Mucosa of gallbladder (tissue), 1 donor: ENCODE measurements at places on chromosomes 1 and 21. TPM values are rescaled to one million over a fixed set of nuclear protein-coding genes. Genes with fewer than 3 reads are reported as not detected.
A peak's percentile ranks its signal among the peaks of the same experiment; 100 is the strongest.

GRCh38 chr1:229437443-229437842, 3.5 kb upstream of the ACTA1 start:
- DNase-seq: no peak

GRCh38 chr1:230701434-230701833, 12.5 kb downstream of the AGT start:
- DNase-seq: no peak

DNA sequence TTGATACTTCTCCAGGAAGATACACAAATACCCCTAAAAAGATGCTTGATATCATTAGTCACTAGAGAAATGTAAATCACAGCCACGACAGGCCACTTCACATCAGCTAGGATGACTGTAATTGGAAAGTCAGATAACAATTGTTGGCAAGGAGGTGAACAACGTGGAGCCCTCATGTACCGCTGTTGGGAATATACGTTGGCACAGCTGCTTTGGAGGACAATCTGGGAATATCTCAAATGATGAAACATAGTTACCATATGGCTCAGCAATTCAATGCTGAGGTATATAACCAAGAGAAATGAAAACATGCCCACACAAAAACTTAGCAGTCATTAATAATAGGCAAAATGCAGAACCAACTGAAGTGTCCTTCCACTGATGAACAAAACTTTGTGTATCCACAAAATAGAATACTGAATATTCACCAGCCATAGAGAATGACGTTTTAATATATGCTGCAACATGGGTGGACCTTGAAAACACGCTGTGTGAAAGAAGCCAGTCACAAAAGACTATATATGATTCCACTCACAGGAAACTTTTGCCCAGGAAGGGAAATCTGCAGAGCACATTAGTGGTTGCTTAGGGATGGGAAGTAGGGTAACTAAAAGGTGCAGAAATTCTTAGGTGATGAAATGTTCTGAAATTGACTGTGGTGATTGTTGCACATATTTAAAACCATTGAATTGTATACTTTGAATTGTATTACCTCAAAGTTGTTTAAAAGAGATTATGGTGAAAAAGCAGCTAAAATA, 95.4 kb downstream of the AHCTF1 start:
- DNase-seq: no peak

DNA sequence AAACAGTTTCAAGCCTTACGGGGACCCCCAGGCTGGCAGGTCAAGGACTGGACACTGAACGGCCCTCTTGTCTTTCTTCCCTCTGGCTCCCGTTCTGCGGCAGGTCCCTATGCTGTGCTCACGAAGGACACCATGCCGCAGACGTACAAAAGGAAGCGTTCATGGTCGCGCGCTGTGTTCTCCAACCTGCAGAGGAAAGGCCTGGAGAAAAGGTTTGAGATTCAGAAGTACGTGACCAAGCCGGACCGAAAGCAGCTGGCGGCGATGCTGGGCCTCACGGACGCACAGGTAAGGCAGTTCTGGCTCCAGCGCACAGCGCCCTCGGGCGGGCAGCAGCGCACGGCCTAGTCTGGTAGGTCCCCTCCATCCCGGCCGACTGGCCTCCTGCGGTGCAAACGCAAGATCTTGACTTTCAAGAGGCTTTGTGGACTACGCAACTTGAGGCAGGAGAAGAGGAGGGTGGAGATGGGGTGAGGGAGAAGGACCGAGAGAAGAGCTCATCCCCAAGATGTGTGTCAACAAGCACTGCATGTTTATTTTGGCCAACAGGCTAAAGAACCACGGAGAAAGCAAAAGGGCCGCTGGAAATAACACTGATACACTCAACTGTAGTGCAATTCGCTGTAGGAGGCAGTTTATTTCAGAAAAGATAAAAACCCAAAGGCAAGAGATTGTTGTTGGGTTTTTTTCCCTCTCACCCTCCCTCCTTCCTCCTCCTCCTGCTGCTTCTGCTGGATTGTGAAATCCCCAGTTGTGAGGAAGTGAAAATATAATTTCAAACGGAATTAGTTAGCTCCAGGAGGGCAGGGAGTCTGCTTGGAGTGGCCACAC, 3.0 kb downstream of the HLX start:
- no peak for DNase-seq

GRCh38 chr1:226884116-226884625, 13.8 kb downstream of the PSEN2 start:
- DNase-seq: no peak

DNA sequence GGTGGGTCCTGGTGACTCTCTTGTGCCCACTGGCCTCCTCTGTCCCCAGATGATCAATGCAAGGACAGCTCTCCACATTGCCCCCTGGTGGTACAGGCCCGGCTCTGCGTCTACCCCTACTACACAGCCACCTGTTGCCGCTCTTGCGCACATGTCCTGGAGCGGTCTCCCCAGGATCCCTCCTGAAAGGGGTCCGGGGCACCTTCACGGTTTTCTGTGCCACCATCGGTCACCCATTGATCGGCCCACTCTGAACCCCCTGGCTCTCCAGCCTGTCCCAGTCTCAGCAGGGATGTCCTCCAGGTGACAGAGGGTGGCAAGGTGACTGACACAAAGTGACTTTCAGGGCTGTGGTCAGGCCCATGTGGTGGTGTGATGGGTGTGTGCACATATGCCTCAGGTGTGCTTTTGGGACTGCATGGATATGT, 10.8 kb downstream of the ADAMTSL4 start:
- peak; percentile 82 for DNase-seq

GRCh38 chr1:18278946-18279345, 171.3 kb downstream of the IGSF21 start:
- no peak for DNase-seq

- no peak for DNase-seq
These were observed 83.5 kb upstream of the SIM2 start for GRCh38 chr21:36615274-36615964.

GRCh38 chr1:116232989-116233514, 121.9 kb downstream of the MAB21L3 start:
- no peak for DNase-seq

- no peak for DNase-seq
These were observed 45.3 kb downstream of the ITSN1 start for GRCh38 chr21:33687634-33688033.

- DNase-seq: peak; percentile 79
These were observed 24.2 kb upstream of the SLFNL1 start for GRCh38 chr1:41045740-41046139.

DNA sequence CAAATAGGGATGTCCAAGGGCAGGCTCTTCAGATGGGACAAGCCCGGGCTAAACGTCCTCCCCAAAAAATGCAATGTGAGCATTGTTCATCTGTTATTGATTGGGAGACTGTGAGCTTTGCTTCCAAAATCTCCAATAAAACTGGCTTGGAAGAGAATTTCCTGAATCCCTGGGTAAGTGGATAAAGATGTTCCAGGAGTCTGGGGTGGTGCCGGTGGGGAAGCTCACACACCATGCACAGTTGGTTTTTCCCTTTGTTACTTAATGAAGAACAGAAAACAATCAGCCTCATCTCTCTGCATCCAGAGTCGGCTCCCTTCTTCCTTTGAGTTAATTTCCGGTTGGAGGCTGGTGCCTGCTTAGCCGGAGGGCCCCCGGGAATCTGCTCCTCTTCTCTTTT, 72.1 kb upstream of the ZBTB40 start:
- DNase-seq: no peak

GRCh38 chr1:214475746-214476145, 75.7 kb downstream of the PTPN14 start:
- DNase-seq: no peak

GRCh38 chr1:55893155-55893554, 678.0 kb upstream of the USP24 start:
- no peak for DNase-seq

DNA sequence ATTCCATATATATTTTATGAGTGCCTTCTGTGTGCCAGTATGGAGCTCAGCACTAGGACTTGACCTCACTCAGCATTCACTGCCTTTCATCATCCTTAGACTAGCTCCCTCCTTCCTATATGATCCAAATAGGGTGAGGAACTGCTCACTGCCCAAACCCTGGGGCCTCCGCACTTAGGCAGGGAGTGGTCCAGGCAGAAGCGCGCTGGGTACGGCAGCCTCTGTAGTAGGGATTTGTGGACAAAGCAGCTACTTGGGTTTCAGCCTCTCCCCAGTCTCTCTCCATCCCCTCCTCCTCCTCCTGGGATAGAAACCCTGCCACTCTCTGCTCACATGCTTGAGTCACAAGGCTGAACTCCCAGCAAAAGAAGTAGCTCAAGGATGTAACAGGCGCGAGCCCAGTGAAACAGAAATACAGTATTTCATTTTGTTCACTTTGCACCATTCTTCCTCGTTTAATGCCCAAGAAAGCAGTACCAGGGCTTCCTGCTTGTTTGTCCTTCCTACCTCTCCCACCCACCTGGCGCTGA, 32.9 kb downstream of the PLEKHA6 start:
- no peak for DNase-seq

- DNase-seq: peak; percentile 80
These were observed 20.8 kb downstream of the NAV1 start for GRCh38 chr1:201559679-201560162.

Gene LAMC2
- total RNA-seq: 24.5 TPM

Gene NR0B2
- 98.9 TPM for total RNA-seq

Gene NMNAT2
- total RNA-seq: 16.9 TPM

Gene GNB1
- total RNA-seq: 338 TPM

Gene RIT1
- 38.9 TPM for total RNA-seq

Gene OR6N1
- not detected for total RNA-seq

Gene MIXL1
- total RNA-seq: not detected

Gene LCE1E
- total RNA-seq: not detected

Gene SERINC2
- total RNA-seq: 122 TPM
